ENCODE measurements at places on chromosomes 6 and 20.

GRCh38 chr6:27839626-27840475, 72.3 kb downstream of the OR2B2 start:
- peak; percentile 76 for DNase-seq

GRCh38 chr20:1490643-1491195, 501 bp downstream of the SIRPB2 start:
- no peak for DNase-seq

DNA sequence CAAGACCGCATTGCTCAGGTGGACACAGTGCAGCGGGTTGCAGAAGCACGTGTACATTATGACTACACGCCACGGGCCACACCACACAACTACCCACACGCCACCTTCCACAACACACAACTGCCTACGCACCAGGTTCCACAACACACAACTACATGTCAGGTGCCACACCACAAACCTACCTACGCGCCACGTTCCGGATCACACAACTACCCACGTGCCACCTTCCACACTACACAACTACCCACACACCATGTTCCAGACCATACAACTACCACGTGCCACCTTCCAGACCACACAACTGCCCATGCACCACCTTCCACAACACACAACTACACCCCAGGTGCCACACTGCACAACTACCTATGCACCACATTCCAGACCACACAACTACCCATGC, 20.5 kb downstream of the THBS2 start:
- DNase-seq, result no peak

DNA sequence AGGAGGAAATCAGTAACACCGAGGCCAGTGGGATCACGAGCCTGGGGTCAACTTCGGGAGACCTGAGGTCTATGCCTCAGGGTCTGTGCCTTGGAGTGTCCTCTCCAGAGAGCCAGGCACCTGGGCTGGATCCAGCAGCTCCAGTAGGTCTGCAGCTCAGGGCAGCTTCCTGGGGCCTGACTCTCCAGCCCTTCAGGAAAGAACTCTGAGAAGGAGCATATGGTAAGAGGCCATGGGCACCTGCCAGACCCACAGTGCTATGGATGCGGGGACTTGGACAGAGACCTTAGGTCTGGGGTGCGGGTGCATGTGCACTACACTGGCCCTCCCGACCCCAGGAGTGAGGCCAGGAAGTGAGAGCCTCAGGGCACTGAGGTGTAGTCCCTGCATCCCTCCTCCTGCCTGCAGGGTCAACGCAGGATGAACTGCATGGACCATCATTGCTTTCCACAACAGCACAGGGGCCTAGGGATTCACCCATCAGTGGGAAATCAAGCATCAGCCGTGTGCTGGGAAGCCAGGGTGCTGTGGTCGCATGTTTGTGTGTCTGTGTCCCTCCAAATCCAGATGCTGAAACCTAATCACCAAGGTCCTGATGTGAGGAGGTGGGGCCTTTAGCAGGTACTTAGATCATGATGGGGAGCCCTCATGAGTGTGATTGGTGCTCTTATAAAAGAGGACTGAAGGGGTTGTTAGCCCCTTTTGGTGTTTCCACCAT, 210.9 kb upstream of the CST7 start:
- DNase-seq, result no peak

- no peak for DNase-seq
These were observed 172.4 kb upstream of the PDE10A start for GRCh38 chr6:165835410-165835851.

- DNase-seq, result no peak
These were observed 48.3 kb downstream of the LAMA4 start for GRCh38 chr6:112206110-112206458.

DNA sequence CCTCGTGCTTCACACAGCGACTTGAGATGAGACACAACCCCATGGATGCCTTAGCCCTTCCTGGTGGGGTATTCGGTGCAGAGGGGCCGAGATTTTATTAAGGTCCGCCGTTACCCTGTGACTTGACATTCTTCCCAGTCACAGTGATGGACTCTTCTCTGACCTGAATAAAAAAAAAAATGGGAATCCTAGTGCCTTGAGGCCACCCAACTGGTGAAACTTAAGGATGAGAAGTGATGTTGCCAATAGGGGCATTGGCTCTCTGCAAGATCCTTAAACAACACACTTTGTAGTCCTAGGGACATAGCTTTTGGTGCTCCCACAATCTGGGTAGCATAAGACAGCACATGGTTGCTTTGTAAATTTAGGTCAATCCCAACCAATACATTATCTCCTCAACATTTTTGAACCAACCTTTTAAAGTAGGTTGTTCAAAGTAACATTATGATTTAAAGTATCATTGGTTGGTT, 814 bp upstream of the ADNP start:
- no peak for DNase-seq

DNA sequence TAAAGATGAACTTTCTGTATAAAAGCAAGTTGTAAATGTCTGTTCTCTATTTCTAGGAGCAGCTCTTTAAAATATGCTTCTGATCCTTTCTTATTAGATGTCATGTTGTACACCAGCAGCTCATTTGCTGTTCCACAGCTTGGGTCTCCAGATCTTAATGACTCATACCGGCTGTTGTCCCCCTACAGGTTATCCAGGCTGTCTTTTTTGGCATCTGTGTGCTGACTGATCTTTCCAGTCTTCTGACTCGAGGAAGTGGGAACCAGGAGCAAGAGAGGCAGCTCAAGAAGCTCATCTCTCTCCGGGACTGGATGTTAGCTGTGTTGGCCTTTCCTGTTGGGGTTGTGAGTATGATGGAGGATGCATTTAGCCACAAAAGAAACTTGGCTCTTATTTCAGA, 76.0 kb downstream of the AIG1 start:
- DNase-seq, result no peak

- DNase-seq, result no peak
These were observed 24.1 kb downstream of the CYP39A1 start for GRCh38 chr6:46628498-46628897.

DNA sequence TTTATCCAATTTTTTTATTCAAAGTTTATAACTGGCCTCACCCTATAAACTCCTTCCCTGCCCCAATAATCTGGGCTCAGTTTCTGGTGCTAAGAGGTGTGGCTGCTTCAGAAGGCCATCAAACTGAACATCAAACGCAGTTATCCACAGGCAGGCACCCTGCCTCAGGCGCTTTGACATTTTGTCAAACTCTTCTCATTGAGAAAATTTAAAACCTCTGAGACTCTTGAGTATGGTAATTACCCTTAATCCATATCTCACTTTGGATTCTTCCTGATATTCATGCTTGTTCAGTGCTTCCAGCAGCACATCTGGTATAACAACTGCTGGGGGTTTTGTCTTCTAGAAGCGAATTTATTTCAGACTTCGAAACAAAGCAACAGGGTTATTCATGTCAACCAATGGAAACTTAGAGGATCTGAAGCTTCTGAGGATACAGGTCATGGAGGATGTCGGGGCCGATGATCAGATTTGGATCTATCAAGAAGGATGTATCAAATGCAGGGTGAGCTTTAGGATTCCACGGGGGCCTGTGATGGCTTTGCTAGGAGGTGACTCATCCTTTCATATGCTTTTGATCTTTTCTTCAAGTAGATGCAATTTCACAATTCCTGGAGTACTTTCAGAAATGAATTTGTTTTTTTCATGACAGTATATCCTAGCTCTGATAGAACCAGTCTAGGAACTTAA, 68.2 kb downstream of the RTN4IP1 start:
- DNase-seq, result no peak

GRCh38 chr20:13430346-13431002, 208.3 kb downstream of the TASP1 start:
- DNase-seq, result no peak

Data from foreskin melanocyte (primary cell).